ENCODE measurements at places on chromosomes 3 and 15.

DNA sequence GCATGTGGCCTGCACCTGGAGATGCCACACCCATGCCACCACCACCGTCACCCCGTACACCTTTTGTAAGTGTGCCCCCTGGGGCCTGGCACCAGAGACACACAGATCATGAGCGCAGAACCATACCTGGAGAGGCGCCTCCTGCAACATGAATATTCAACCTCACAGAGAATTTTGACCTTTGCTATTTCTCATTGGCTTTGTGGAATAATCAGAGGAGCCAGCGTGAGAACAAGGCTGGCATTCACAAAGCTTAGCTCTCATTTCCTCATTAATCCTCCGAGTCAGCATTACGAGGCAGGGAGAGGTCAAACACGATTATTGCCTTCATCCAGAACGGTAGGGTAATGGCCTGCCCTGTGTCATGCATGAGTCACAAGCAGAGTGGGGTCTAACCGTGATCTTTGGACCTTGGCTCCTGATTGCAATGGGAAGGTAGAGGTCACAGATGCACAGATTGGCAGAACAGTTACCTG is 73.0 kb upstream of the POMGNT2 start:
- no peak for DNase-seq

DNA sequence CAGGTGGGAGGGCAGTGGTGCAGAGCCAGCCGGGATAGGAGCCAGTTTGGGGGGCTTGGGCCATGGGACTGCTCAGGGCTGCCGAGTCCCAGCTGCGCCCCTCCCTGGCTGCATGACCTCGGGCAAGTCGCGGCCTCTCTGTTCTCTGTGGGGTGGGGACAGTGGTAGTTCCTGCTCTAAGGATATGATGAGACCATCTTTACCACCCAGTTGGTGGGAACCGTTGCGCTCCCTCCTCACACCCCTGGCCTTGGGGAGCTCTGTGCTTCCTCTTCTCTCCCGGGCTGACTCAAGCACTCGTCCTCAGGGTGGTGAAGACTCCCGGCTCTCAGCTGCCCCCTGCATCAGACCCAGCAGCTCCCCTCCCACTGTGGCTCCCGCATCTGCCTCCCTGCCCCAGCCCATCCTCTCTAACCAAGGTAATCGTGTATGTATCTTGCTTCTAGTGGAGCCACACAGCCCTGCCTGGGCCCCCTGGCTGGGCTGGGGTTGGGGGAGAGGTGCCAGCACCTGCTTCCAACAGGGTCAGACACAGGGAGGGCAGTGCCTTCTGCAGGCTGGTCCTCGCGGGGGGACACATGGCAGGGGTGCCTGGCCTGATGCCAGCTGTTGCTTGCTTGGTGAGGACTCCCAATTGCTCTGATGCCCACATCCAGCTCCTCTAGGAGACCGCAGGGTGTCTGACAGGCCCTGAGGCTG is 15.1 kb upstream of the STAB1 start:
- no peak for DNase-seq

DNA sequence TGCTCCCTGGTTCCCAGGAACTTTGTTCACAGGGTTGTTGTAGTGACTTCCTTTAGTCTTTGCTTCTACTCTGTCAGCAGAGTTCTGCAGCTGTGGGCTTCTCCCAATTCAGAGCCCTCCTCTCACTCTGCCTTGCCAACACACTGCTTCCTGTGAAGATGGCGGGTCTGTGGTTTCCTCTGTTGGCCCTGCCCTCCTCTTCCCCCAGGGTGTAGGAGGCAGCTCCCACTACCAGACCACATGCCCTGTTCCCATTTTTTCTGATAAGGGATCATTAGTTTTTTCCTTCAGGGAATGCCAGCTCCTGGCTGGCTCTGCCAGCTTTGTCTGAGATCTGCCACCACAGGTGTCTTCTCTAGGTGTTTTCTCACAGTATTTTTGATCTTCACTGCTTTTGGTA is 12.7 kb downstream of the SPSB4 start:
- no peak for DNase-seq

DNA sequence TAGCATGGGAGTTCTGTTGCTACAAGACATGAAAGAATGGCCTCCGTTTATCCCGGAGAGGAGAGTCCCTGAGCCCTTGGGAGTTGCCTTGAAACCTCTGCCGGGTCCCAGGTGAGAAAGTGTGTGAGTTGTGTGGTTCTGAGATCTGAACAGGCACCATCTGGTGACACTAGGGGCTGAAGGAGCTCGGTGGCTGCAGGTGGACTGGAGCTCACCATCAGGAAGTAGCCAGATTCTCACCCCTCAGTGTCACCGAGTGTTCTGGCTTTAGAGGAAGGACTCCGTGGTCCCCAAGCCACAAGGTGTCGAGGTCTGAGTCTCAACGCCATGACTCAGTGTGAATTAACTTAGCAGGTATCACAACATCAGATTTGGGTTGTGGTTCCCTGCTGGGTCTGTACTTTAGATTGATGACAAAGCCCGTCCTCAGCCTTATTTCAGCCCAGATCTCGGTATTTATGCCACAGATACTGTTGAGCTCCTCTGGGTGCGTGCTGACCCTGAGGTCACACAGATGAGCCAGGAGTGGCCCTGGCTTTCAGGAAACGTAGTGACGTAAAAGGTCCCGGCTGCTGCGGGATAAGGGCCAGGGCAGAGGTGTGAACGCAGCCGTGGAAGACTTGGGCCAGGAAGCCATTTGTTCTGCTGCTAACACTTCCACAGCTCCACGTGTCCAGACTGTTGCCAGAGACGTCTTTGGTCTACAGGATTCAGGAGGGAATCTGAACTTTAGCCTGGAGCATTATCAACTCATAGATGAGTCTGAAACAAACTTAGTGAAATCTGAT is 54.4 kb downstream of the PGPEP1L start:
- no peak for DNase-seq

- no peak for DNase-seq
Measured at GRCh38 chr3:56421205-56421604, 47.1 kb downstream of the ERC2 start.

DNA sequence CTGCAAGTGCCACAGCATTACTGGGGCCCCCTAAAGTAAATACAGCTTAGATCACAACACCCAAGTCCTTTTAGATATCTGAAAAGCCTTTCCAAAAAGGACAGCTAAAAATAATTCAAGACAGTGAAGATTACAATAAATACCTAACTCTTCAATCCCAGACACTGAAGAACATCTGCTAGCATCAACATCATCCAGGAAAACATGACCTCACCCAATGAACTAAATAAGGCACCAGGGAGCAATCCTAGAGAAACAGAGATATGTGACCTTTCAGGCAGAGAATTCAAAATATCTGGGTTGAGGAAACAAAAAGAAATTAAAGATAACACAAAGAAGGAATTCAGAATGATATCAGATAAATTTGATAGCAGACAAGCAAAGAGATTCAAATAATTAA is 71.7 kb upstream of the TTC14 start:
- no peak for DNase-seq

DNA sequence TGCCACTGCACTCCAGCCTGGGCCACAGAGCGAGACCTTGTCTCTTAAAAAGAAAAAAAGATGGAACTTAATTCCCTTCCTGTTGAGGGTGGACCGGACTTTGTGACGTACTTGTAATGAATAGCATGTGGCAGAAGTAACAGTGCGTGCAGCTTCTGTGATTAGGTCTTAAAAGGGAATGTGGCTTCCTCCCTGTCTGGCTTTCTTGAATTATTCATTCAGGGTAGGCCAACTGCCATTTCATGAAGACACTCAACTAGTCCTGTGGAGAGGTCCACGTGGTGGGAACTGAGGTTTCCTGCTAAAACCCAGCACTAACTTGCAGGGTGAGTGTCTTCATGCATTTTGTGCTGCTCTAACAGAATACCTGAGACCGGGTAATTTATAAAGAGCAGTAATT is 98.9 kb upstream of the PIAS1 start:
- DNase-seq = no peak

- DNase-seq = no peak
Measured at GRCh38 chr3:44021651-44022594, 219.8 kb upstream of the TOPAZ1 start.

GRCh38 chr3:66037330-66037985 is 1.3 kb downstream of the MAGI1 start:
- DNase-seq = no peak

Data from activated T-helper 1 cell treated with anti-CD3 and anti-CD28 coated beads, Interleukin-2, amount 50 U/mL, for 16 hours (primary cell).